ENCODE measurements at places on chromosomes 1 and 21. TPM values are rescaled to one million over a fixed set of nuclear protein-coding genes. Genes with fewer than 3 reads are reported as not detected.

The ARMH1 gene
- polyA plus RNA-seq = 1.5 TPM

The COA7 gene
- polyA plus RNA-seq = 17.6 TPM

The PRKAB2 gene
- 24.3 TPM for polyA plus RNA-seq

The SH3D21 gene
- 34.7 TPM for polyA plus RNA-seq

The ACP6 gene
- 31.5 TPM for polyA plus RNA-seq

The TTLL10 gene
- polyA plus RNA-seq = 0.79 TPM

The CLDN14 gene
- polyA plus RNA-seq = 6.1 TPM

The CFHR4 gene
- not detected for polyA plus RNA-seq

The TMEM269 gene
- polyA plus RNA-seq = 0.83 TPM

The AVPR1B gene
- polyA plus RNA-seq = 0.55 TPM

The PRAMEF27 gene
- not detected for polyA plus RNA-seq

The CASZ1 gene
- 25.2 TPM for polyA plus RNA-seq

The GPR37L1 gene
- 0.07 TPM for polyA plus RNA-seq

The IVL gene
- polyA plus RNA-seq = not detected

The DYRK3 gene
- polyA plus RNA-seq = 5.9 TPM

The PLEKHO1 gene
- 42.5 TPM for polyA plus RNA-seq

The LAD1 gene
- polyA plus RNA-seq = 38.6 TPM

The FAM229A gene
- 4.4 TPM for polyA plus RNA-seq
